CD4-positive, alpha-beta T cell treated with Interleukin-6 for 4 hours (primary cell): ENCODE measurements at places on chromosomes 11 and 22.

DNA sequence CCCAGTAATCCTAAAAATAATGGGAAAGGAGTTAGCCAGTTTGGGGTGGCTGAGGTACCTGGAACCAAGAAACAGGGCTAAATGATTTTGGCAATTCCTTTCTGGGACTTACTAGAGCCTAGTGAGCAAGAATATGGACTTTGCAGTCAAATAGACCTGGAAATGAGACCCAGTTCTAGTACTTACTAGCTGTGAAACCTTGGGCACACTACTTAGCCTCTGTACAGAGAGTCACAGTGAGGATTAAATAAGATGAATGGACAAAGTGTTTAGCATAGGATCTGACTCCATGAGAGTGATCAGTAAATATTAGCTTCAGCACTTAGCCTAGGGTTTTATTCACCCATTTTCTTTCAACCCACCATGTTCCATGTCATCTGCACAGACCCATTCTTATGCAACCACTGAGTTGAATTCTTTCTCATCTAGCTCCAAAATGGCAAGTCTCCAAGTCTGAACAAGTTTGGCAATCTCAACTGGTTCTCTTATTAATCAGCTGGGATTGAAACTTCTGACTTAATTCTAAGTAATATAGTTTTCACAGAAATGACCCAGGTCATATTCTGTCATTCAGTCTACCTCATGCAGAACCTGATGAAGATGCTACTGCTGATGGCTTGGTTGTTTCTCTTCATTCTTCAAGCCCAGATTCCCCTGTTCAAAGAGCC, 15.0 kb upstream of the SORL1 start:
- no peak for DNase-seq

GRCh38 chr11:9656864-9657263, 7.0 kb upstream of the SWAP70 start:
- no peak for DNase-seq

GRCh38 chr11:132576706-132577105, 955.6 kb downstream of the OPCML start:
- DNase-seq, result no peak

- DNase-seq, result no peak
Observed at GRCh38 chr22:35124691-35125219, 58.8 kb downstream of the ISX start.

GRCh38 chr11:47083913-47084312, 92.8 kb downstream of the ARFGAP2 start:
- DNase-seq, result no peak

DNA sequence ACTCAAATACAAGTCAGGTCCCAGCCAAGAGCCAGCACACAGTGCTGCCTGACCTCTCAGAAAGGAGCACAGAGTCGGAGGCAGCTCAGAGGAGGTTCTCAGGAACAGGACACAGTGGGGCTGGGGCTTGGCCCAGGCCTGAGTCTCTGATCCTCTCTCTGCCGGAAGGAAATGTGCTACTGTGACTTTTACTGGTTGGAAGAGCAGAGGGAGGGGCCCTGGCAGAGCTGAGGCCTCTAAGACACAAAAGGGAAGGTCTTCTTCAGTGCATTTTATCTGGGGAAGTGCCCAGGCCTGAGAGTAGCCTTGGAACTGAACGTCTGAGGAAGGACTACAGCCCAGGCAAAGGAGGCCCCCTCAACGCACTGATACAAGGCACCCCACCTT, 16.2 kb upstream of the CASTOR1 start:
- peak; percentile 73 for DNase-seq

DNA sequence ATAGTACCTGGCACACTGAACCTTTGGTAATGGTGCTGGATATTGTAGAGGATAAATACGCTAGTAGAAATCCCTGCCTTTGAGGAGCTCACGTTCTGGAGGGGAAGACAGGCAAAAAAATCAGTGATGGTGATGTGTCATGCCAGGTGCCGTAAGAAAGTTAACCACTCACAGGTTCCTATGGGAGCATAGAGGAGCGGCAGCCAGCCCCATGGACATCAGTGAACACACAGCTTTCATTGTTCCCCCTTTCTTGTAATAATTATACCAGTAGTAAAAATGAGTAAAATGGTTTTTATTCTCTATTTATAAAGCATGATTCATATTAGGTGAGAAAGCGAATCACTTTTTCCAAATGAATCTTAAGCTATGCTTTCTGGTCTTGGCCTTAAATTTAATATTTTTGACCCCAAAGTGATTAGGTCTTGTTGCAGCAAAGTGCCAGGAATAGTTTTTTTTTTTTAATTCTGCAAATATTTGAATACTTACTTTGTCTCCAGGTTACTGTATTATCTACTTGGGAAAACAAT, 57.9 kb downstream of the UVRAG start:
- DNase-seq, result no peak

DNA sequence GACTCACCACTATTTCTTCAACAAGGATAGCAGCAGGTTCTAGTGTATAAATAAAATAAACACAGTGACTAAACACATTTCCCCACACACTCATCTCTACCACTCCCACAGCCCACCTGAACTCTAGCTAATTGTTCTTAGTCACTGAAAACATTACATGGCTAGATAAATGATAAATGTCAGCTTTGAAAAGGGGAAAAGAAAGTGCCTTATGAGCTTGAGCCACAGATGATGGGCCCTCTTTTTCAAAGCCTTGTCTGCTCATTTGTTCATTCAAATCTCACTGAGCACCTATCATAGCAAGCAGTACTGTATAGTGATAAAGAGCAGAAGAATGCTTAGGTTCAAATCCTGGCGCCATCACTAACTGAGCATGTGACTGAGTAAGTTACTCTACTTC, 58.3 kb downstream of the SIK3 start:
- DNase-seq, result no peak

- DNase-seq, result no peak
Observed at GRCh38 chr11:1753229-1753928, 3.0 kb upstream of the IFITM10 start.

GRCh38 chr11:128547946-128548648, 39.3 kb downstream of the ETS1 start:
- DNase-seq, result no peak

- no peak for DNase-seq
Observed at GRCh38 chr11:18715476-18715875, 10.5 kb downstream of the IGSF22 start.

- DNase-seq, result no peak
Observed at GRCh38 chr11:36074941-36075431, 131.1 kb downstream of the LDLRAD3 start.

DNA sequence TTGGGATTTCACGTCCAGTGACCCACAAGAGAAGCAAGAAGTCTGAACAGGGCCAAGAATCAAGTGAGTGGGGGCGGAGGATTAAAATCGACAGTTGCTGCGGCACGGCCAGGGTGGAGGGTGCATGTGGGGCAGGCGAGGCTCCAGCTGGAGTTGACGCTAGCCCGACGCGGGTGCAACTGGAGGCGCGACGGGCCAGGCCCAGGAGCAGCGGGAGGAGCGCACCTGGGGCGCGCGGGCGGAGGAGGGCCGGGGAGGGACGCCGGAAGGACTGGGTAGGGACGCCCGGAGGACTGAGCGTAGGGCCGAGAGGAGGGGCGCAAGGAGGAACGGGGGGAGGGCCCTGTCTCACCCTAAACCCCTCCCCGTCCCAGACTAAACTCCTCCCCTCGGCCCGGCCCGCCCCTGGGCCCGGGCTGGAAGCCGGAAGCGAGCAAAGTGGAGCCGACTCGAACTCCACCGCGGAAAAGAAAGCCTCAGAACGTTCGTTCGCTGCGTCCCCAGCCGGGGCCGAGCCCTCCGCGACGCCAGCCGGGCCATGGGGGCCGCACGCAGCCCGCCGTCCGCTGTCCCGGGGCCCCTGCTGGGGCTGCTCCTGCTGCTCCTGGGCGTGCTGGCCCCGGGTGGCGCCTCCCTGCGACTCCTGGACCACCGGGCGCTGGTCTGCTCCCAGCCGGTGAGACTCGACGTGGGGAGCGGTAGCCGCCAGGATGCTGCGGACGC, at the start of gene IL17RA:
Gene IL17RA (plus strand): TSS at position 447 of the 723 bp plus-strand sequence. CDS start 92 bp downstream, at position 539.
- DNase-seq, result peak; percentile 96

DNA sequence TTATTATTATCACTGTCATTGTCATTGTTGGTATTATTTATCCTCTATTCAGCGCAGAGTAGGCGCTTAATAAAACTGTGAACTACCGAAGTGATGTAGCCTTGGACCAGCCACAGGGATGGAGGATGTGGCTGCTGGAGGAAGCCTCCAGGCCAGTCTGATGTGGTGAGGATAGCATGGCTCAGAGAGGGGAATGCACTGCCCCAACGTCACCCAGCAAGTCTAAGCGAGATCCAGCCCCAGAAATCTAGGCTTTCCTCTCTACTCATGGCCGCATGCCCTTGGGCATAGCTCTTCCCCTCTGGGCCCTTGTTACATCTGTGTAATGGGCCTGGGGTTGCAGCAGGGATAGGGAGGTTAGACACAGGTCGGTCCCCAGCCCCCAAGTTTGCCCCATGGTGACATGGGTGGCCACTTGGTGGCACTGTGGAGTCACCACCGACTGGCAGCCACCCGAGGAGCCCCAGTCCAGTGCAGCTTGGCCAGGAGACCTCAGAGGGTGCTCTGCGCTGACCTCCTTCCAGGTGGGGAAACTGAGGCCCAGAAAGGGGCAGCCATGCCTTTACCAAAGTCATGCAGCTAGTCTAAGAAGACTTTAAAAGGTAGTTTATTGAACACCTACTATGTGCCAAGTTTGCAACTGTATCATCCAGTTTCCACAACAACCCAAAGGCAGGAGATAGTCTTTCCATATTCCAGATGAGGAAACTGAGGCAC, 395.7 kb downstream of the MN1 start:
- DNase-seq, result peak; percentile 2

DNA sequence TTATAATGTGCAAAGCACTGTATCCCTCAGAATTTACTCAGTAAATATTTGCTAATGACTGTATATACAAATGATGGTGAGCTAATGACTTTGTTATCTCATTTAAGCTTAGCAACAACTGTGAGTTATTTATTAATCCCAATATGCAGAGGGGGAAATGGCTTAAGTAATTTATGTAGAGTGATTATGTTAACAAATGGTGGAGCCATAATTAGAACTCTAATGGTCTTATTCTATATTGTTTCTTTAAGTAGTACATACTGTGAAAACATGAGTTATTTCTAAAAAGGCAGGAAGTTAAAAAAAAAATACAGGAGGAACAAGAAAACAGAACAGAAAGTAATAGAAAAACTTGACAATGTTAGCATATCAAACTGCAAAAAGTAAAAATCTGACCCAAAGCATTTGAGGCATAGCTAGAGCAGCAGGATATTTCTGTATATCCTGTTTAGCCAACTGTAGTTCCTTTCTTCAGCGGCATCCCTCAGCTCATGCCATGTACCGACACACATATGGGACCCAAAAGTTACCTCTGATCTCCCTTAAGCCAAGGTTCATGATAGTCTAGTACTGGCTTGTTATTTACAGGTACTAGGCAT, 94.2 kb downstream of the FCHSD2 start:
- DNase-seq, result no peak

GRCh38 chr11:131422496-131422895, 52.1 kb downstream of the NTM start:
- no peak for DNase-seq

DNA sequence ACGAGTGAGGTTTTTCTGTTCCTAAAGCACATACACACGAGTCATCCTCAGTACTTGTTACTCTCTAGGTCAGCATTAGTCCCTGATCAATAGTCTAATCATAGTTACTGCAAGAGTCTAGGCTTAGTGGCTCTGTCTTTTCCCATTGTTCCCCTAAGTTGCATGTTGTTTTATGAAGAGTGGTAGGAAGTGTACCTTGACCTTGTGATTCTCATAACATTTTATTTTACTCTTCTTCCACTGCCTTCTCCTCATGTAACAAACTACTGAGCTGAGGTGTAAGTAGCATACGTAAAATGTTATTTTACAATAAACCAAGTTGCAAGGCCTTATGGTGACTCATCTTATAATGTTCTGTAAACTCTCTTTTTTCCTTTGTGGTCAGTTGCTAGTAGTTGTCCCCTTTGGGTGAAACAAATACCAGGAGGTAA, 15.0 kb downstream of the METTL15 start:
- DNase-seq, result no peak

DNA sequence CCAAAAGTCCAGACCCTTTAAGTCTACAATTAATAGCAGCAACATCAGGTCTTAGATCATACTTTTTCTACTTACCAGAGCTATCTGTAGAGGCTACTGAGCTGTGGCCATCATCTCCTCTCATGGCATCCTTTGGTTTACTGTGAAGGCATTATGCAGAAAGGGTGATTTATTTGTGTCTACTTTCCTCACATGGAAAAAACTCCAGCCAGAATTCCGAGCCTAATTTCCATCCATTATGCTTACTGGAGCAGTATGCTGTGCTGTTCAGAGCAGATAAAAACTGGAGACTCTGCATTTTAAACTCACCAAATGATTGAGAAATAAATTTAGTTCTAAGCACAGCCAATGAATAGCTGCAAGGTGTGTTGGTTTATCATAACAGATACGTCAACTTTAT, 581.8 kb downstream of the ETS1 start:
- no peak for DNase-seq

DNA sequence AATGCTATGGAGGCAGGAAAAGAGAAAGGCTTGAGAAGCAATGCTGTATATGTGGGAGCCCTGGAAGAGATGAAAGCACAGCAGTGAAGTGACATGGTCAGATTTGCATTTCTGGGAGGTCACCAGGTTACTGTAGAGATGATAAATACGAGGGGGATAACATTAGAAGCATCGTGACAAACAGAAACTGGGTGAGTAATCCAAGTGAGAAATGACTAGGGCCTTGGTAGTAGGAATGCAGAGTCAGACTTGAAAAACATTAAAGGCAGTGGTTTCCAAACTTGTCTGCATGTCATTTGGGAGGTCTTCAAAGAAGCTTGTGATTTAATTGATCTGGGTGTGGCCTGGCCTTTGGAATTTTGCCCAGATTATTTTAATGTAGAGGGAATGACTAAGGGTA, 43.9 kb downstream of the CCDC34 start:
- DNase-seq, result no peak

- no peak for DNase-seq
Observed at GRCh38 chr11:68266121-68266891, 5.5 kb downstream of the C11orf24 start.

DNA sequence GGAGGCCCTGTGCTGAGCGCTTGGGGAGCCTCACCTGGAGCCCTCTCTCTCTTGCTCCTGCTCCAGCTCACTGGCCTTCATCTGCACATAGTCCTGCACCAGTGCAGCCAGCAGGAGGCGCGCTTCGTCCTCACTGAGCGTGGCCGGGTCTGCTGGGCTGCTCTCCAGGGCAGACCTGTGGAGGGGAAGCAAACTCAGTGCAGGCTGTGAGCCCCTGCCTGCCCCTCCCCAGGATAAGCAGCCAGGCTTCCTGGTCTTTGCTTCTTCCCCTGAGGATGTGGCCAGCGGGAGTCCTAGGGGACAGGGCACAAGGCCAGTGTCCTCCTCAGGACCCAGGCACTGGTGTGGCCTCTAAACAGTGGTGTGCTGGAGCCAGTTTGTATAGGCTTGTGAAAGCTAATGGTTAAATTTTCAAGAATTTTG, 2.2 kb downstream of the CALCA start:
- DNase-seq, result peak; percentile 44

GRCh38 chr11:37468344-37468743, 870.3 kb upstream of the RAG2 start:
- DNase-seq, result no peak

GRCh38 chr22:49824185-49824925, 3.3 kb downstream of the BRD1 start:
- DNase-seq, result no peak

- no peak for DNase-seq
Observed at GRCh38 chr11:63843041-63843440, 4.1 kb downstream of the MARK2 start.

GRCh38 chr11:112042161-112042960, 17.2 kb downstream of the DLAT start:
- DNase-seq, result no peak
